ENCODE measurements at places on chromosomes 7 and 10.

DNA sequence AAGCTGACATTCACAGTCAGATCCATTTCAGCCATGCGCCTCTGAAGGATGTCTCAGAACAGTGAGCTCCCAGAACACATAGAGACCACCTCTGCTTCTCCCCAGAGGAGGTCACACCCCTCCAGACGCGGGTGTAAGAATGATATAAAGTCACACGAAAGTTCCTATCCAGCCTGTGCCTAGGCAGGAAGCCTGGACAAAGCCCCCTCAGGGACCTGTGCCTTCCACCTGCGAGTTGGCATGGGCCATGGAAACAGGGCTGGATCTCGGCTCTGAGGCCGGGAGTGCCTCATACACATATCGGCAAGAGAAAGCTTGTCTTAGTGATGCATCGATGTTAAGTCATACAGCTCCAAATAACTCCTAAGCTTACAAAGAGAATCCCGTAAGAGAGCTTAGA lies 5.0 kb downstream of the VIPR2 start:
- DNase-seq: no peak

DNA sequence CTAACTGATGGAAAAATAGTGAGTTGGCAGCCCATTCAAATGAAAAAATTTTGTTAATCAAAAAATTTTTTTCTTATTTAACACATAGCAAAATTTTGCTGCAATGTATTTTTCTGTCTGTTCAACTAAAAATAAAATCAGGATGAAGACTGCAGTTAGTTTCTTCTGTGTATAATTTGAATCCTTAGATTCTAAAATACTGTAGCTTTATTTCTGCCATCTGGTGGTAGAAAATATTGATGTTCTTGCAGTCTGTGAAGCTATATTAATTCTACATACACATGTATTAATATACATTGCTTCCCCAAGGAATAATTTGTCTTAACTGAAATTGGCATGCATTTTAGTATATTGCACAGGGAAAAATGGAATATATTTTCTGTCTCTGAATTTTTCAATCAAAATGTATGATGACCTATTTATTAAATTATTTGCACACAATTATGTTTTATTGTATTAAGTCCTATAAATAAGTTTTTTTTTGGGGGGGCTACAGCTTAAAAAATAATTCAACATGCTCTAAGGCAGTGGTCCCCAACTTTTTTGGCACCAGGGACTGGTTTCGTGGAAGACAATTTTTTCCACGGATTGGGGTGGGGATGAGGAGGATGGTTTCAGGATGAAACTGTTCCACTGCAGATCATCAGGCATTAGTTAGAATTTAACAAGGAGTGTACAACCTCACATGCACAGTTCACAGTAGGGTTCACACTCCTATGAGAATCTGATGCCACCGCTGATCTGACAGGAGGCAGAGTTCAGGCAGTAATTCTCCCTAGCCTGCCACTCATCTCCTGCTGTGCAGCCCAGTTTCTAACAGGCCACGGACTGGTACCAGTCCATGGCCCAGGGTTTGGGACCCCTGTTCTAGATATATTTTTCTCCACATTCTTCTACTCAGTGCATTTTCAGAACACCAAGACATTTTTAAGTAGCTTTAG lies 119.4 kb downstream of the GNAT3 start:
- peak; percentile 47 for DNase-seq

DNA sequence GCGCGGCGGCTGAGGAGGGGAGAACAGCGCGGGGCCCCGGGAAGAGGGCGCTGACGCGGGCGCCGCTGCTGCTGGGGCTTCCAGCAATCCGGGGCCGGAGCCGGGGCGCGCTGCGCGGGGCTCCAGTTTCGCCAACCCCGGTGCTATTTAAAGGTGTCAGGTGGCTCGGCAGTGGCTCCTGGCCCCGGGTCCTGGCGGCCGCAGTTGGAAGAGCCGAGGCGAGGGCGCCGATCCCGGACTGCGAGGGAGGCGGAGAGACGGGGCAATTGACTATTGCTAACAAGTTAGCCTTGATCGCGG lies 347 bp downstream of the LBX1 start:
- peak; percentile 21 for DNase-seq

DNA sequence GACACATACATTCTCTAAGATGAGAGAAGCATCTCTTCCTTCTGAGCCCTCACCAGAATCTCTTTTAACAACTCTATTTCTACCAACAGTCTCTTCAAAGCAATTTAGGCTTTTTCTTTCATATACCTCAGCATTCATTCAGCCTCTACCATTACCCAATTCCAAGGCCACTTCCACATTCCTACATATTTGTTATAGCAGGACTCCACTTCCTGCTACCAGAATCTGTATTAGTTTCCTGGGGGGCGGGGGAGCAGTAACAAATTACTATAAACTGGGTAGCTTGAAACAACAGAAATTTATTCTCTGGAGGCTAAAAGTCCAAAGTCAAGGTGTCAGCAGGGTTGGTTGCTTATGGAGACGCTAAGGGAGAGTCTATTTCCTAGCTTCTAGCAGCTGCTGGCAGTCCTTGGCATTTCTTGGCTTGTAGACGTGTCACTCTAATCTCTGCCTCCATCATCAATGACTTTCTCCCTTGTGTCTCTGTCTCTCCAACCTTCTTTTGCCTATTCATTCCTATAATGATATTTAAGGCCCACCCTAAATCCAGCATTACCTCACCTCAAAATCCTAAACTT lies 7.4 kb downstream of the PRPS1L1 start:
- DNase-seq: no peak

GRCh38 chr10:67606572-67606971 lies 89.4 kb downstream of the CTNNA3 start:
- no peak for DNase-seq
